Skeletal muscle cell (primary cell): ENCODE measurements at places on chromosomes 1 and 21.
A peak's percentile ranks its signal among the peaks of the same experiment; 100 is the strongest.

DNA sequence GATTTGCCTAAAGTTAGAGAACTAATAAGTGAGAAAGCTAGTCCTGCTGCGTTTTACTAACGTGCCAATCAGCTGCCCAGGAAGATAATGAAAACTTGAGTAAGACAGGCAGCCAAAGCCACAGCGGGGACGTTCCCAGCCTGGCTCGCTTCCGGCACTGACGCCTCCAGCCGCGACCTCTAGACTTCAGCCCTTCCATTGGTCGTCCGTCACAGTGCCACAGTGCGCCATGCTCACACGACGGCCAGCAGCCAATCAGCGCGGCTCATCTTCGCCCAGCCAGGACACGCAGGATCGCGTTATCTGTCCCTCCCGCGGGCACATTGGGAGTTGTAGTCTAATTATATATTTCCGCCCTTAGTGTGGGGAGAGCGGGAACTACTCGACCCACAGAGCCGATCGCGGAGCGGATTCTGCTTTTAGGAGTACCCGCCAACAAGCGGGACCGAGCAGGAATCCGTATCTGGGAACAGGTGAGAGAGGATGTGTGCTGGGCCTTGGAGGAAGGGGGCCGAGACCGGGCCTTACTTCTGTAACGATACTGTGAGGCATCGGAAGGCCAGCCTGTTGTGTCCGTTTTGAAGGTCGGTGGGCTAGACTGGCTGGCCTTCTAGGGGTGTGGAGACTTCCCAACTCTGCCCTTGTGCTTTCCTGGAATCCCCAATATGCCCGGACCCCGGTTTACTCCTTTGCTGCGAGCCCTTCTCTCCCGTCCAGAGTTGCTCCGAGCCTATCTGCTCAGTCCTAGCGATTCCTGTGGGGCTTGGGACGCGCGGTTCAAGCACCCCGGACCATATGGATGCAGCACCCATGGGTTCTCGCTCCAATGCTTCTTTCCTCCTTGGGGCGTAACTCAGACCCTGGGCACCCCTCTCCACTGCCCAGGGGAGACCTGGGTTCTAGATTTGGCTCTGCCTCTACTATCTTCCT lies at the start of gene FDPS:
TSS of gene FDPS (plus strand) at position 374 of the 930 bp plus-strand sequence. CDS start 924 bp downstream, outside the sequence.
- DNase-seq, result peak; percentile 98

- DNase-seq, result peak; percentile 32
Observed at GRCh38 chr1:228087771-228088251, 5.3 kb downstream of the ARF1 start.

- DNase-seq, result peak; percentile 67
Observed at GRCh38 chr1:118973531-118974137, 14.5 kb downstream of the TBX15 start.

DNA sequence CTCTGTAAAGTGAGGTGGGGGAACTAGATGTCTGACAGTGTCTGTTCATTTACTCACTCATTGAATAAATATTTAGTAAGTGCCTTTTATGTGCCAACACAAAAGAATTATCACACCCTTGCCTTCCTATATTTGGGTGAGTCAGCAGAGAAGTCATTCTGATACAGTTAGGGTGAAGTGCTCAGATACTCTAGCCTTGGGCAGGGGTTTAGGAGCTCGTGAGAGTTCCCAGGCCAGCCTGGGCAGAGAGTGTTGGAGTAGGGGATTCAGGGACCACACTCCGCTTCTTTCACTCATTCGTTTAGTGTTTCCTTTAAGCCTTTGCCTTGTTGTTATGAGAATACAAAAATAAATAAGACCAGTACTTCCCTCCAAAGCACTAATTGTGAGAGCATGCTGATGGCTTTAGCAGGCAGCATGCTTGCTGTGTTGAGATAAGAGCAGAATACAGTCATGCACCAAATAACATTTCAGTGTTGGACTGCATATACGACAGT lies 83.9 kb downstream of the DYRK1A start:
- DNase-seq, result no peak

DNA sequence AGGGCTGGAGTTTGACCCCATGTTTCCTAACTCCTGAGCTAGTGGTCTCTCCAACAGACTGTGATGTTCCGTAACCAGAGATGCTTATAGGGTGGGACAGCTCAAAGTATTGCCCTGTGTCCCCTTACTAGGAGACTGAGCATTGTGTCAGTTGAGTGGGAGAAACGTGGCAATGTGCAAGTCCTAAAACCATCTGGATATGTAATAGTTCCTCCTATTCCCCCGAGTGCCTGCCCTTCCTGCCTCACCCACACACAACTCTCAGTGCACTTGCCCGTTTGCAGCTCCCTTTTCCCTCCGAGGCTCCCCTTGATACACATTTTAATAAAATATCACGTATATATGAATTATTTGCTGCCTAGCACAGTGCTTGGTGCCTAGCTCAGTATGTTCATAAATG lies 3.4 kb downstream of the PIGV start:
- DNase-seq, result no peak

DNA sequence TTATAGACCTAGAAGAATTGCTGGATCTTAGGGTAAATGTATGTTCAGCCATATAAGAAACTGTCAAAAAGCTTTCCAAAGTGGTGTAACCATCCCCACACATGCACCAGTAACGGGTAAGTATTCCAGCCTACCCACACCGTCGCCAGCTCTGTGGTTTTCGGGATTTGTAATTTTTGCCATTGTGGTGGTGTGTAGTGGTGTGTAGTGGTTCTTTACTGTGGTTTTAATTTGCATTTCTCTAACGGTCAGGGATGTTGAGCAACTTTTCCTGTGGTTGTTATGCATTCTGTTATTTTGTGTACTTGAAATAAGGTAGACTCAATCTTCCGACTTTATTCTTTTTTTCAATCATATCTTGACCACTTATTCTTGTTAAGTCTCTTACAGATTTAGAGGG lies 342.4 kb upstream of the AJAP1 start:
- DNase-seq, result no peak

DNA sequence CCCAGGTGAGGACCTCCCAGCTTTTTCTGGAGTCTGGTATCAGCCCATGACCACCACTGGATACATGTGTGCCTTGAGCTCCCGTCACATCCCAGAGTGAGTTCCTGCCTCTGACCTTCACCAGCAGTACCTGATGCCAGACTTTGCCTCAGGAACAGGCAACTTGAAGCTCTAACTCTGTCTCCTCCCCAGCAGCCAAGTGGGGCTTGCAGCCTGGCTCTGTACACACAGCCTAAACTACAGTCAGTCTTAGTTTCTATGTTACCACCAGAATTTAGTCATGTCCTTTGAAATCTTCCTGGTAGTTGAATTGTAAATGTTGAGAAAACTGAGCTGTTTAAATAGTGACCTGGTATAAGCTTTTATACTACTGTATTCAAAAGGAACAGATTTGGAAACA lies 206.5 kb downstream of the LRRC40 start:
- DNase-seq, result no peak
